ENCODE measurements at places on chromosomes 12 and 14.
A peak's percentile ranks its signal among the peaks of the same experiment; 100 is the strongest.

DNA sequence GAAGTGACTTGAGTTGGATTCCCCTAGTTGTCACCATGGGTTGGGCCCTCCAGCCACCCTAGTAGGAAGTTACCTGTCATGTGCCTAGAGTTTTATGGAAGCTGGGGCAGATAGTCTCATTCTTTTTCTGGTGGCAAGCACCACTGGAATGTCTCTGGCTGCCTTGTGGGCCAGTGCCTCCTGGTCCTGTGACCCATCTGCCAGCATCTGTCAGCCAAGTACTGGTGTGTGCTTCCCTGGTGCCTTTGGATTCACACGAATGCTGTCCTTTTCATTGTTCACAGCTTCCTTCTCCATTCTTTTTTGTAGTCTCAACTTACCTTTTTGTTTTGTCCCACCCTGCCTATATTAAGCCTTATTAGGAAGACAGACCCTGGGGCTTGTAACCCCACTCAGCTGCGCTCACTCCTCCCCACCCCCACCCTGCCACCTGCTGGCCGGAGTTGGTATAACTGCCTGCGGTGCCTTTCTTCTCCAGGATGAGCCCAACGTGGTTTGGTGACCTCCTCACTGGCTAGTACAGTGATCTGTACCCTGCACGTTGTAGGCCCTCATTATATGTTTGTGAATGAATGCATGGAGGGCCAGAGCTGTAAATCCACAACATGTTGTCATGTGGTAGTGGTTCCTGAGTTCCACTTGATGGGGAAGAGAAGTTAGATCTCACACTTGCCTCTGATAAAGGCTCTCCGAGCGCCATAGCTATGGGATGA is 125.7 kb downstream of the TSPAN9 start:
- peak; percentile 73 for DNase-seq

DNA sequence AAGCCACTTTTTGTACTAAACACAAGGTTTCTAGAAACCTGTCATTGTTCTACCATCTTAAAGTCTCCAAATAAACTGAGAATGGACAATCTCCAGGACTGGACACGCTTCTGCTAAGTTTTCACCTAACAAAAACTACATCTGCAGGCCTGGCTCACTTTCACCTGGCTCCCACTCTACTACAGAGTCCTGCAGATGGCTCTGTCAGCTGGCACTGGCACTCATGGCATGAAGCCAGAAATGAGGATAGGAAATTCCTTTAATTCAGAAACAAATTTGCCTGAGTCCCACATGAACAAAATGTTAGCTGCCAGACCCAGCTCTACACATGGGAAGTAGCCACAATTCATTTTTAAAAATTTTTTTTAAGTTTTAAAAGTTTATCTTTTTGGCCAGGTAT is 42.1 kb downstream of the STXBP6 start:
- peak; percentile 49 for DNase-seq

DNA sequence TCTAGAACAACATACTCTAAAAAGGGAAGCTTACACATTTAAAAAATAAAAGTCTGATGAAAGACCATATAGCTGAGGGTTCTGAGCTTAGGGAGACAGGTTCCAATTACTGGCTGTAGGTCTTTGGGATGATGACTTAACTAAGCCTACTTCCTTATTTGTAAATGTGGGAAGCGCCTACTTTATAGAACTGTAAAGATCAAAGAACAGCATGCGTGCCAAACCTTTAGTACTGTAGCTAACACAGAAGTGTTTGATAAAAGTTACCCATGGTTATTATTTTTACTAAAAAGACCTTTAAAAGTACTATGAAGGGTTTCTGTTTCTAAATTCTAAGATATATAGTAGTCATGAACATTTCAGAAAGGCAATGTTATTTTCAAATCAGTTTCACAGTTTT is 35.7 kb downstream of the STK38L start:
- DNase-seq = no peak

GRCh38 chr12:7017870-7018349 is 366 bp downstream of the LPCAT3 start:
- DNase-seq = no peak

GRCh38 chr12:10919809-10920208 is 9.2 kb upstream of the PRH2 start:
- DNase-seq = no peak

DNA sequence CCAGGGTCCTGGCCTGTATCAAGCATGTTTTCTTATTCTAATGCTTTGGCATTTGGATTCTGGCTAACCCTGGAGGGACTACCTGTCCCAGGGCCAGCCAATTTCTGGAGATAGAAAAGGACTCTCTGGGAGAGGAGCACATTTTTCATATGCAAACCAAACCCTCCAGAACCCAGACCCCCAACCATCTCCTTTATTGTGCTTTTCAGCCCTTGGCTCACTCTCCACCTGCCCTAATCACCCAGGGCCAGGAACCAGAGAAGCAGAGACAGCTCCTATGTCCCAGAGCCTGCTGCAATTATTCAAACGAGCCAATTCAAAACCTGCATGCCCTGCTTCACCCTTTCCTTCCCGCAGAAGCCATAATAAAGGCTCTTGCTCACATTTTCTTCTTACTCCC is 23.8 kb downstream of the HSPB8 start:
- no peak for DNase-seq

DNA sequence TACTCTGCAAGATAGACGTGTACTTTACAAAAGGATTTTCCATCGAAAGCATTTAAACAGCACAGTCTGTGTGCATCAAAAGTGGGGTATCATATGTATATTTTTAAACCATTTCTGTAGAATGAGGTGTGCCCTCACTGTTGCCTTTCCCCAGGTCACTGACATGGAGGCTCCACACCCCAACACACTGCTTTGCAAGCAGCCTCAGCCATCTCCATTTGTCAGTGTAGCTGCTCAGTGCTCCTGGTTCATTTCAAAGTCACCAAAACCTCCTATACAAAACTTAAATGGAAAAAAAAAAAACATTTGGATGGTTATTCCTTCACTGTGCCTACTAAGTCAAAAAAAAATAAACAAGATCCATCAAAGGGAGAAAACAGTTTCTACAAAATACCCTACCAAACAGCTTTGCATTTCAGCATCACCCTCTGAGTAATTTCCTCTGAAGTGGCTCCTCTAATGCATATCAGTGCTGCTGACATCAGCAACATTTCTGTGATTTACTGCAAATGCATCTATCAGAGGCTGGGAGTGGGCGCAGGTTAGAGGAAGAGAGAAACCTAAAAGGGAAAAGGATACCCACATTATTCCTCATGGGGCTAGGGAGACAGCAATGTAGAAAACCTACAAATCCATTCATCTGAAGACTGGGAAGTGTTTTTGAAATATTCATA is 46.0 kb downstream of the KCNK10 start:
- no peak for DNase-seq

- DNase-seq = no peak
Measured at GRCh38 chr14:91607322-91608047, 97.4 kb upstream of the PPP4R3A start.

DNA sequence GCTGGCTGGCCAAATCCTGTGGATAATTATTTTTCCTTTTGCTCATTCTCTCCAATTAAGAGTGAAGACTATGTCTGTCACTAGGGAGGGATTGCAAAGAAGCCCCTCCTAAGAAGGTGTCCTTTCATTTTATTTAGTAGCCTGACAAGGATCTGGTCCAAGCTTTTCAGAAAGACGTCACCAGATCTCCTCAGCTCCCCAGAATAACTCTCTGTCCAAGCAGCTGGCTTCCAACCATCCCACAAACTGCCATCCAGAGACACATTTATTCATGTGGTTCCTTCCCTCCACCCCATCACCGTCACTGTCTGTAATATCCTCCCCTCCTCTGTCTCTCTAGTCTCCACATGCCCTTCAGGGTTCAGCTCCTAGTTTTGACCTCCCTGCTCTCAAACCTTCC is 69.9 kb downstream of the PPM1H start:
- DNase-seq = peak; percentile 56

DNA sequence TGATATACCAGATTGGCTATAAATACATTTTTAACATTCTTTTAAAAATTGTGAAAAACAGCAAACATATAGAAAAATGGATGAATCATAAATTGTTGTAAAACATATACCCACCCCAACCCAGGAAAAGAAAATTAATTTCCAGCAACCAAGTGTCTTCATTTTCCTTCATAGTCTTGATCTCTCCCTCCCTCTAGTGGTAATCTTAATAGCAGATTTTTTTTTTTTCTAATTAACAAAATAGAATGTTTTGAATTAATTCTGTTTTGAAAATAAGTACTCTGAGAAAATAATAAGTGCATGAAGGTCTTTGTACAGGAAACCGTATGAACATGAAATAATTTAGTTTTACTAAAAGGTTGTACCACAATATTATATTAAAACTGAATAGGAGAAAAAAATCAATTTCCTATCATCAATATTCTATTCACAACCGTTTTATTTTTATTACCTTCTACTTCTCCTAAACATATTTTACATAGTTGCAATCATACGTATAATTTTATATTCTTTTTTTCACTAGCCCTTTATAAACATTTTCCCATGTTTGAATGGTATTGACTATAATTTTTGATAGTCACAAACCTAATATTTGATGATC is 7.0 kb downstream of the ETNK1 start:
- no peak for DNase-seq

GRCh38 chr14:104592292-104592672 is 12.3 kb downstream of the TMEM179 start:
- DNase-seq = peak; percentile 7

DNA sequence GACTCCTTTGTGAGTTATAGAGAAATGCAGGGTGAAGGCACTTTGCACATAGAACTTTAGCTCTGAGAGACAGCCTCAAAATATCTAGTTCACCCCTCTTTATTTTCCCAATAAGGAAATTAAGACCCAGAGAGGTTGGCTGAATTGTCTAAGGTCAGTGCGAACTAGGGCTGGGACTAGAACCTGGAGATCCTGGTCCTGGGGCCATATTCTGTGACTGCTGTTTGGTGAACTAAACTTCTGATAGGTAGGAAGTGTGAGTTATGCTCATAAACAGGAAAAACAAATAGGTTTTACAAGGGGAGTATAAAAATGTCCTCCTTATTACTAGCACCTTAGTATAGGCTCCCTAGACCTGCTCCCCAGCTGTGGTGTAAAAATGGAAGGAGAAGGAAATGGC is 53.9 kb downstream of the DAD1 start:
- DNase-seq = no peak

DNA sequence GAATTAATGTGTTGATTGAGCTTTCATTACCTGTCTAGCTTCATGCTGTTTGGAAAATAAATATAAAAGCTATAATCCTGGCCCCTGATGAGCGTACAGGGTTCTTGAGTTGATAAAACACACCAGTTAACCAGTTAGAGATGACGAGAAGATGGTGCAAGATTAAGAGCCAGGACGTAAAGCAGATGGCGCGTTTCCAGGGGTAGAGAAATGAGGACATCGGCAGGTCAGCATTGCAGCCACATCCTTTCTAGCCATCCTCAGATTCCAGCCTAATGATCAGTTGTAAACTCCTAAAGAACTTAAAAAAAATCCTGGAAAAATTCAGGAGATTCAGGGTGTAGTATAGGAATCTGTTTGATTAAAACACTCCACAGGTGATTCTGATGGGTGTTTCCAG is 203.7 kb downstream of the CACNA1C start:
- no peak for DNase-seq

GRCh38 chr12:21451529-21451928 is 14.1 kb downstream of the PYROXD1 start:
- no peak for DNase-seq

- DNase-seq = no peak
Measured at GRCh38 chr12:9793779-9794395, 33.2 kb upstream of the CD69 start.

DNA sequence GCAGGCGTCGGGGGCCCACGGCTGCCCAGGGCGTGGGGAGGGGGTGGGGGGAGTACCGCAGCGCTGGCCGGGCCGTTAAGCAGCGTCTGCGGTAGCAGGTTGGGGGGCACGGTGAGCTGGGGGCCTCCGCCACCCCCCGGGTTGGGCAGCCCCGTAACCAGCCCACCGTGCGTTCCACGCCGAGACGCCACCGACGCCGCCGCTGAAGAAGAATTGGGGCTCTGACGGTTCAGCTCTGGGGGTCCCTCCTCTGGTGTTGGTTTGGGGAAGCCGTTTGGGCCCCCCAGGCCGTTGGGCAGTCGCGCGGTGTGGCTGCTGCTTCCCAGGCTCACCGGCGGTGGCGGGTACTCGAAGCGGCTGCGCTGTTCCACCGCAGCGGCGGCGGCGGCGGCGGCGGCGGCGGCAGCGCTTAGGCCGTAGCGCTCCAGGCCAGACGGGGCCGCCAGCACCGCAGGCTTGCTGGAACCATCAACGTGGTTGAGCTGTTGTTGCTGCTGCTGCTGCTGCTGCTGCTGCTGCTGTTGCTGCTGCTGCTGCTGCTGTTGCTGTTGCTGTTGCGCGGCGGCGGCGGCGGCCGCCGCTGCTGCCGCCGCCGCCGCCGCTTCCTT is 1.5 kb downstream of the IRF2BPL start:
- DNase-seq = peak; percentile 63

- DNase-seq = no peak
Measured at GRCh38 chr12:121124402-121125109, 8.1 kb upstream of the P2RX7 start.

DNA sequence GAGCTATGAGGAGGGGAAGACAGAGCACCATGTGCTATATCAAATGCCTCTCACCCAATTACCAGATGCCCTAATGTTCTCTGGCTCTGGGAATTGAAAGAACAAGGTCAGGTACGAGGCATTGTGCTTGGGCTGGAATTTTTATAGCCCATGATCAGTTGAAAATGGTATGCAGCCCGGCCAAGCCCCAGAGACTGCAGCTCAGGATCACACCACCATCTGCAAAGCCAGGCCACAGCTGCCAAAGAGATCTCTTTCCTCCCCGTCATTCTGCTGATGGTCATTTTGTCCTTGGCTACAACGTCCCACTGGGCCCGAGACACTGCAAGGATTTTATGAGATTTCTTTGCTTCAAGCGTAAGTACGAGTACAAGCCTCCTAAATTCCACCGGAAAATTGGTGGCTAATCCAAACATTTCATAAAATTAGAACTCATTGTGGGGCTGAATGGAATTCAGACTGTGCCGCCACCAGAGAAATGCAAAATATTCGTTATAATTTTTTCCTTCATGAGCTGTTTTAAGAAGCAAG is 15.1 kb downstream of the NUAK1 start:
- peak; percentile 71 for DNase-seq

GRCh38 chr14:73295198-73295796 is 58.0 kb downstream of the PAPLN start:
- no peak for DNase-seq

GRCh38 chr14:33933386-33933933 is 17.4 kb downstream of the EGLN3 start:
- no peak for DNase-seq

DNA sequence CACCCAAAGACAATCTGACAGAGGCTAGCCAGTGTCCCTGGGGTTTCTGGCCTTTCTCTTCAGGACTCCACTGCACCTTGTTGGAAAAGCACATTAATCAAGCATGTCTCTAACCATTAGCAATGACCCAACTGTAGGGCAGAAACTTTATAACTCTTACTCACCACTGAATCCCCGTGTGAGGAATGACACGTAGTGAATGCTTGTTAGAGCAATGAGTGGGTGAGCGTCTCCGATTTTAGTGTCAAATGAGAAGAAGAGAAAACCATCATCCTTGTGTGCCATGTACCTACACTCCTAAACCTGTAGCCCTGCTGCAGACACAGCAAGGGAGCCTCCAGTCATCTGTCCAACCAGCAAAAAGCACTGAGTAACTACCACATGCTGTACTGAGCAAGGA is 56.5 kb upstream of the GPR68 start:
- no peak for DNase-seq

- no peak for DNase-seq
Measured at GRCh38 chr12:130162745-130163460, 639 bp downstream of the FZD10 start.

Data from femur (tissue), 1 donor.